ENCODE measurements at places on chromosomes 7 and 10.

DNA sequence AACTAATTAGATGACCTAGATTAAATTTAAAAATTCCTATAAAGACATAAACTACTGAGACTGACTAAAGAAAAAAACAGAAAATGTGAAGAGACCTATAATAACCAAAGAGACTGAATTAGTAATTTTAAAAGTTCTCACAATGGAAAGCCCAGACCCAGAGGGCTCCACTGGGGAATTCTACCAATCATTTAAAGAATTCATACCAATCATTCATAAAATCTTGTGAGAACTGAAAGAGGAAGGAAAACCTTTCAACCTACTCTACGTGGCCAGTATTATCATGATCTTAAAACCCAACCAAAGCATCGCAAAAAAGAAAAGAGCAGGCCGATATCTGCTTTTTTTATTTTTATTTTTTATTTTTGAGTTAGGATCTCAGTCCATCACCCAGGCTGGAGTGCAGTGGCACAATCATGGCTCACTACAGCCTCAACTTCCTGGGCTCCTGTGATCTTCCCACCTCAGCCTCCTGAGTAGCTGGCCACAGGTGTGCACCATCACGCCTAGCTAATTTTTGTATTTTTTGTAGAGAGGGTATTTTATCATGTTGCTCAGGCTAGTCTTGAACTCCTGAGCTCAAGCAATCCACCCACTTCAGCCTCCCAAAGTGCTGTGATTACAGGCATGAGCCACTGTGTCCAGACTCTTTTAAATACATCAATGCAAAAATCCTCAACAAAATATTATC lies 48.6 kb downstream of the DGKI start:
- DNase-seq: no peak

GRCh38 chr7:131524703-131525102 lies 31.7 kb downstream of the PODXL start:
- no peak for DNase-seq

GRCh38 chr7:89728481-89728880 lies 425.8 kb upstream of the STEAP1 start:
- no peak for DNase-seq

DNA sequence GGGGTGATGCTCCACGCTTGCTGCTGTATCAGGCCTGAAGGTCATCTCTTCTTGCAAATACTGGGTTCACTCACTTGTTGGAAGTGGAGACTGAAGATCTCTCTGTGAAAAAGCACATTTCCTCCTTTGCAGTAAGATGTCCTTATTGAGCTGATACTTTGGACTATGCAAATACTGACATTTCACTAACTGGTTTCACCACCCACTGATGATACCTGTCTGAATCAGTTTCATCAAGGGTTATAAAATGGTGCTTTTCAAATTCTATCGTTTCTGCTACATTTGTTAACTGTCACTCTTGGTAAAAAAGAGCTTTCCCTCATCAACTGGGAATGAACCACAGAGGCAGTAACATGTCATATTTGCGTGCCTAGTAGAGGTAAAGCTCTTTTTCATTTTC lies 35.5 kb downstream of the RAB19 start:
- DNase-seq: no peak

- DNase-seq: no peak
Observed at GRCh38 chr10:94213980-94214379, 148.8 kb downstream of the NOC3L start.

- no peak for DNase-seq
Observed at GRCh38 chr7:79227044-79227443, 226.4 kb downstream of the MAGI2 start.

DNA sequence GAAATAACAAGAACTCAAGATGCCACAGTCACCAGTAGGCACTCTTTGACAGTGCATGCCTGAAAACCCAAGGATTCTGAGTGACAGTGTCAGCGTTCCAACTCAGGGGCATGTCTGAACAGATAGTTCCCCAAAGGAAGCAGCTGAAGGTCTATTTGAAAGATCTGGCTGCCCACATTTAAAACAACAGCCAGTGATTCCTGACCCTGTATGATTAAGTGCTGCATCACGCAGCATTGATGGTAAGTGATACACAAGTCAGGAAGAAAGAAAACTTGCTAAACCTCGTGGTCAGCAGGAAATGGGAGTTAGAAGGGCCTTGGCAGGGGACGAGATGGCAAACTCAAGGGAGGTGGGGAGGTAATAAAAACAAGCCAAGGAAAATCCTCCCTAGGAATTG lies 1013.1 kb downstream of the TYW1 start:
- no peak for DNase-seq

DNA sequence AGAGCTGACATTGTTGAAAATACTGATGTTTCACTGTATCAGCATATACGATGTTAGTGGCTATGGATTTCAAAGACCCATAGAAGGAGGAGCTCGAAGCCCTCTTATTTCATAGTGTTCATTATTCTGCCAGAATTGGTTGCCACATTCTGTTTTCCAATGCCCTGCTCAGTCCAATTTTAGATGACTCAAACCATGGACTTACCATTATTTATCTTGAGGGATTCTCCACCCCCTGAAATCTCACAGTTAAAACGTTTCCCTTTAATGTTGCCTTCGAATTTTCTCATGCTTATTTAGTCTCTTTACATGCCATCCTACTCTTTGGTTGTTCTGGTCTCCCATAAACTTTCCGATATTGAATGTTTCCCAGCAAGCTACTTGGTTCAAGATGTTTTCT lies 264.5 kb downstream of the HDAC9 start:
- no peak for DNase-seq

DNA sequence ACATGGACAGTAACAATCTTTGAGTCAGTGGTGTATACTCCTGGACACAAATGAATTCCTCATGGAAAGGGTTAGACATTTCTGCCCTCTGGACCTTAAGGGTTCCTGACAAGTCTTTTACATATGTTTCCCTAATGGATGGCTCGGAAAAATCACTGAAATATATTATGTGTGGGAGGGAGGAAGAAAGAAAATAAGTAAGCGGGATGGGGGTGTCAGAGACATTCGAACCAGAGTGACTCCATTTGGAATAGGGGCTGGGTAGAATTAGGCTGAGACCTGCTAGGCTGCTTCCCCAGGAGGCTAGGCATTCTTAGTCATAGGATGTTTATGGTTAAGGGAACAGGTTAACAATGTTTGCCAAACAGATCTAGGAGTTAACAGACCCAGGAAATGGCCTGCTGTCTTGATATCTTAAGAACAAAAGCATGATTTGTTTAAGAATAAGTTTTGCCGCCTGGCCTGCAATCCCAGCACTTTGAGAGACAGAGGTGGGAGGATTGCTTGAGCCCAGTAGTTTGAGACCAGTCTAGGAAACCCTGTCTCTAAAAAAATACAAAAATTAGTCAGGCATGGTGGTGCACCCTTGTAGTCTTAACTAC lies 1241.7 kb downstream of the TYW1 start:
- DNase-seq: no peak

DNA sequence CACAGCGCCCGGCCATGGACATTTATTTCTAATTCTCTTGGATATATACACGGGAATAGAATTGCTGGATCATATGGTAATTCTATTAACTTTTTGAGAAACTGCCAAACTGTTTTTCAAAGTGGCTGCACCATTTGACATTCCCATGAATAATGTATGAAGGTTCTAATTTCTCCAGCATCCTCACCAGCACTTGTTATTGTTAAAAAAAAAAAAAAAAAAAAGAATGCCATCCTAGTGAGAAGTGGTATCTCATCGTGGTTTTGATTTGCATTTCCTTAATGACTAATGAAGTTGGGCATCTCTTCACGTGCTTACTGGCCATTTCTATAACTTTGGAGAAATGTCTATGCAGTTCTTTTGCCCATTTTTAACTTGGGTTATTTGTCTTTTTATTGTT lies 13.5 kb downstream of the CNNM2 start:
- DNase-seq: no peak

DNA sequence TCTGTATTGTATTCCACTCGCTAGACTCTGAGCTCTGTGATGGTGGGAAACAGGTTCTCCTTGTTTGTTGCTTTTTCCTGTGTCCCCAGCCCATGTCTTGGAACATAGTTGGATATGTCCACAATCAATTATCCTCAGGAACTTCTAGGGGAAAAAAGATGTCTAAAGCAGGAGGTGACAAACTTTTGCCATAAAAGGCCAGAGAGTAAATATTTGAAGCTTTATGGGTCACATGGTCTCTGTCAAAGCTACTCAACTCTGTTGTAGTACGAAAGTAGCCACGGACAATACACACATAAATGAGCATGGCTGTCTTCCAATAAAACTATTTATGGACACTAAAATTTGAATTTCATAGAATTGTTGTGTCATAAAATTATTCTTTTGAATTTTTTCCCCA lies 220.5 kb downstream of the CHCHD3 start:
- DNase-seq: no peak

DNA sequence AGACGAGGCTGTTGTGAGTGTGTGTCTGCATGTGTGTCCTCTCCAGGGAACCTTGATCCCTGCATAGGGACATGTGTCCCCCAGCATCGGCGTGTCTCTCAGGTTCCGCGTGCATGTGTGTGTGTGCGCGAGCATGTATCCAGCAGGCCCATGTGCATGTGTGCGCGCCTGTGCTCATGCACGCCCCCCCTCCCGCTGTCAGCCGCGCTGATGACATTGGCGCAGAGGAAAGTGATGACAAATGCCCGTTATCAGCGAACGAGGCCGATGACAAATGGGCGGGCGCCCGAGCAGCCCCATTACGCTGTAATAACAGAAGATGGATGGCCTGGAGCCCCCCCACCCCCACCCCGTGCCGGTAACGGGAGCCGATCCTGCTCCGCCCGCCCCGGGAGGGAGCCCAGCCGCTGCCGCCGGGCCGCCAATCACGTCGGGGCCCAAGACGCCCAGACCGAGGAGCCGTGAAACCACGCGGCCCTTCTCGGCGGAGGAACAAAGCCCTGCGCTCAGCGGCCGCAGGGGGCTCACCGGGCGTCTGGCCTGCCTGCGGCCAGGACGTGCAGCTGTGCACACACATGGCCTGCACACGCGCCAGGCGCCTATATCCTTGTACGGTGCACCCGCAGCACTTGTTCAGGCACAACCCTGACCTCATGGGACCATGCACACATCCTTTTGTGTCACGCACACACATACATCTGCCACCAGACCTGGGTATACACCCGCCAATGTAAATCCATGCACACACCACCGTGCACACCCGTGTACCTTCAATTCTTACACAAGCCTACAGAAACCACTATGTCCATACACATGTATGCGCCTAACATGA lies 21.5 kb downstream of the POLL start:
- no peak for DNase-seq

DNA sequence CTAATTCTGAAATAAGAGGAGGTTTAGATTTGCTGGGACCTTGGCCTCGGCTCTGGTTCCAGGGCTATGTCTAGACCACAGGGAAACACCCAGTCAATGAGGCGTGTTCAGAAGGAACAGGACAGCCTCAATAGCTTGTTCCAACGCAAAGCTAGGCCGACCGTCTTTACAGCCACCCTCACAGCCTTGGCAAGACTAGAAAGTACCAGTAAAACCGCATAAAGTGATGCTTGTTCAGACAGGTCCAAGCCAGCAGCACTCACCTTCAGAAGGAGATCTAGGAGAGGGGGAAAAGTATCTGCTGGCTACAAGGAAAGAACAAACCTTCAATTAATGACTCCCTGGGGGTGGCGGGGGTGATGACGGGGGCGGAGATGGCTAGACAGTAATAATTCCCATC lies 50.1 kb upstream of the LMTK2 start:
- DNase-seq: no peak

DNA sequence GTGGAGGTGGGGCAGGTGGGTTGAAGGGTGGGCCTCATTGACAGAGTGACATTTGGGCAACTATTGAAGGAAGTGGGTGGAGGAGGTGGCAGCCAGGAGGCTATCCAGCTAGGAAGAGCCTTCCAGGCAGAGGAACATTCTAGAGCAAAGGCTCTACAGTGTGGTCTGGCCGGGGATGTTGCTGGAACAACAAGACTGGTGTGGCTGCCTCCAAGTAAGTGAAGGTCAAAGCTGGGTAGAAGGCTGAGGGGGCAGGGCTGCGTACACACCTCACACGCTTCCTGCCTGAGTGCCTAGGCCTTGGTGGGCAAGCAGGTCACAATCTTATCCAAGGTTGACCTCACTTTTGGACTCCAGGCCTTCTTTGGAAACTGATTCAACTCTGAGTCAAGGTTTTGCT lies 6.6 kb downstream of the CPA1 start:
- no peak for DNase-seq

- no peak for DNase-seq
Observed at GRCh38 chr10:29443745-29444523, 155.1 kb downstream of the LYZL1 start.

- DNase-seq: no peak
Observed at GRCh38 chr10:90816466-90816865, 41.4 kb downstream of the HTR7 start.

GRCh38 chr7:12703881-12704280 lies 16.4 kb downstream of the ARL4A start:
- no peak for DNase-seq

GRCh38 chr10:108049668-108050067 lies 885.2 kb upstream of the SORCS1 start:
- no peak for DNase-seq

- no peak for DNase-seq
Observed at GRCh38 chr10:71899665-71900412, 48.8 kb upstream of the PSAP start.

DNA sequence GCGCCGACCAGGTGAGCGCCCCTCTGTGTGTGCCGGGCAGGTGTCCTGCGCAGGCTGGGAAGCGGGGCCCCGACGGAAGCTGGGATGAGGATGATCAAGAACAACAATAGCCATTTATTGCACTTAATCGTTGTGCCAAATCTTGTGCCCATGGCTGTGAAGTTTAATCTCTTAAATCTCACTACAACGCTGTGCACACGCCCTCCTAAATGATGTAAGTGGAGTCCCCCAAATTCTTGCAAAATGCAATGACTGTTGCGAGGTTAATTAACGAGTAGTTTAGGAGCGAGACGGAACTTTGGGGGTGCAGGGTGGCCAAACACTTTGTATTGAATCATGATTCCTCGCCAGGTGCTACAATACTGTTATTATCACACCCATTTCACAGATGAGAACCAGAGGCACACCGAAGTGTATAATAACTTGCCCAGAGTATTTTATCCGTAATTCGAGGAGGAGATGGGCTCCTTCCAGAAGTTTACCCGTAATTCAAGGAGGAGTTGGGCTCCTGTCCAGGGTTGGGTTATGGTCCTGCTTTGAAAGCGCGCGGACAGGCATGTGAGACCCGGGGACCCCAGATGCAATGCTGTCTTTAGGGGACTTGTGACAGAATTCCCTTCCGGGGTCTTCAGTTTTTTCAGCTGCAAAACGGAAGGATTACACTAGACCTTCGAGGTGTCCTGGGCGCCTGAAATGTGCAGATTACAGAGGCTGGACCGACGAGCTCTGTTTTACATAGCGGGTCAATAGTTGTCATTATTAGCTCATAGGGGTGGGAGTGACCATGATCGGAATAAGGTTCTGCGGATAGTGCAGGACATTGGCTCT lies 1.0 kb downstream of the FFAR4 start:
- DNase-seq: no peak

DNA sequence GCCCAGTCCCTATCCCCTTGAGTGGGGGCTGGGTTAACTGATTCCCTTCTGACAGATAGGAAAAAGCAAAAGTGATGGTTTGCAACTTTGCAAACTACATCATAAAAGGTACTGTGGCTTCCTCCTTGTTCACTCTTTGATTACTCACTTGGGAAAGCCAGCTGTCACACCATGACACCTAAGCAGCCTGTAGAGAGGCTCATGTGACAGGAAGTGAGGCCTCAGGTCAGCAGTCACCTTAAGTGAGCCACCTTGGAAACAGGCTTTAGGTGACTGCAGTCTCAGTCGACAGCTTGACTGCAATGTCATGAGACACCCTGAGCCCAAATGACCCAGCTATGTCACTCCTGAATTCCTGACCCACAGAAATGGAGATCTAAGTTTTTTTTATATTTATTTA lies 4.3 kb upstream of the CHCHD2 start:
- peak; percentile 43 for DNase-seq
